Activated CD4-positive, alpha-beta T cell treated with anti-CD3 and anti-CD28 coated beads for 36 hours (primary cell): ENCODE measurements at places on chromosomes 1 and 21. TPM values are rescaled to one million over a fixed set of nuclear protein-coding genes. Genes with fewer than 3 reads are reported as not detected.

Gene IFI16
- total RNA-seq = 308 TPM

Gene RNF186
- total RNA-seq = not detected

DNA sequence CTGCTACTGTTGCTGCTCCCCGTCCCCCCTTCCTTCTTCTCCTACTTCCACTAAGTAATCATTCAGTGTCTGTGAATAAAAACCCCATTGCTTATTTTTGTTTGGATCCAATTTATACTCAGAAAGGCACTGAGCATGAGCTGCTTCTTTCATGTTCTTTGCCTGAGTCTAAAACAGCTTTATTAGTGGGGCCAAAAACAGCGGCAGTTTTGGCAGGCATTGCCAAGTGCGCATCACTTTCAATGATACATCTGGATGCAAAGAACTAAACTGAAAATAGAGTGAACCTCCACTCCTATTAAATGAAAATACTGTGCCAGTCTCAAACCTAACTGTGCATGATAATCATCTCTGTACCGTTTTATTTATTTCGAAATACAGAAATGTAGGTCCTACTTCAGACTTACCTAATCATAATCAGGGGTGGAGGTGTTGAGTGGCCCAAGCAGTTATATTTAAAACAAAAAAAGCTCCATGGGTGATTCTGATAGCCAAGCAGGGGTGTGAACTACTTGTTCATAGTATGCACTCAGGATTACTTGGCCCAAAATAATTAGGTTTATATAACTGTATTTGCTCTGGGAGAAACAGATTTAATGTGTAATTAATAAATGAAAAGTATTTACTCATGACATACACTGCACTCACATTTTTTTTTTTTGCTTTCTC lies 48.4 kb downstream of the NEK7 start:
- no peak for DNase-seq

Gene TOR3A
- total RNA-seq = 29.4 TPM

Gene FPGT
- 13.9 TPM for total RNA-seq

GRCh38 chr1:240413732-240414131 lies 198.2 kb downstream of the GREM2 start:
- no peak for DNase-seq

DNA sequence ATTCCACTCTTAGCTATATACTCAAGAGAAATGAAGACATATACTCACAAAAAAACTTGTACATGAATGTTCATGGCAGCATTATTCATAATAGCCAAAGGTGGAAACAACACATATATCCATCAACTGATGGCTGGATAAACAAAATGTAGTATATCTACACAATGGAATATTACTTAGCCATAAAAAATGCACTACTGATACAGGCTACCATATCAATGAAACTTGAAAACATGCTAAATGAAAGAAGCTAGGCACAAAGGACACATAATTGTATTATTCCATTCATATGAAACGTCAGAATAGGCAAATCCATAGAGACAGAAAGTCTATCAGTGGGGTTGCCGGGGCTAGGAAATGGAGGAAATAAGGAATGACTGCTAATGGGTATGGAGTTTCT lies 67.3 kb downstream of the NUP210L start:
- DNase-seq = no peak
